ENCODE measurements at places on chromosomes 16 and 17.

DNA sequence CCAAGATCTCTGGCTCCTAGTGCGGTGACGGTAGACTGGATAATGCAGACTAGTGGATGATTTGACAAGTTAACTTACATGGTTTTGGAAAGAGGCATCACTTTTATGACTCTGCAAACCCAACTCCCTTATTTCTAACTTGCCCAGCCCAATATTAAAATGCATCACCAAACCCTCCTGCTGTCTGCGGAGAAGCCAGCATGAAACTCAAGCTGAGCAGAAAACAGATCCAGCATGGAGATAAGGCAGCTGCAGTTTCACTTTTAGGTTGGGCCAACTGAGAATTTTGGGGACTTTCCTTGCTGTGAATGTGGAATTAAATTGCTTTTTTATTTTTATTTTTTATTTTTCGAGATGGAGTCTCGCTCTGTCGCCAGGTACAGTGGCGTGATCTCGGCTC is 27.8 kb downstream of the CDH1 start:
- H3K27me3 ChIP-seq: no peaks in the 10 kb centered on the region
- H3K4me3 ChIP-seq: no peak overlapping the region
- H3K4me1 ChIP-seq: peaks cover 19% of the 10 kb centered on the region
- no peaks in the 10 kb centered on the region for H3K36me3 ChIP-seq
- no peak for DNase-seq

GRCh38 chr16:87541872-87542234 is 49.0 kb upstream of the ZCCHC14 start:
- no peaks in the 10 kb centered on the region for H3K4me1 ChIP-seq
- no peak overlapping the region for H3K4me3 ChIP-seq
- DNase-seq: no peak
- no peaks in the 10 kb centered on the region for H3K36me3 ChIP-seq

DNA sequence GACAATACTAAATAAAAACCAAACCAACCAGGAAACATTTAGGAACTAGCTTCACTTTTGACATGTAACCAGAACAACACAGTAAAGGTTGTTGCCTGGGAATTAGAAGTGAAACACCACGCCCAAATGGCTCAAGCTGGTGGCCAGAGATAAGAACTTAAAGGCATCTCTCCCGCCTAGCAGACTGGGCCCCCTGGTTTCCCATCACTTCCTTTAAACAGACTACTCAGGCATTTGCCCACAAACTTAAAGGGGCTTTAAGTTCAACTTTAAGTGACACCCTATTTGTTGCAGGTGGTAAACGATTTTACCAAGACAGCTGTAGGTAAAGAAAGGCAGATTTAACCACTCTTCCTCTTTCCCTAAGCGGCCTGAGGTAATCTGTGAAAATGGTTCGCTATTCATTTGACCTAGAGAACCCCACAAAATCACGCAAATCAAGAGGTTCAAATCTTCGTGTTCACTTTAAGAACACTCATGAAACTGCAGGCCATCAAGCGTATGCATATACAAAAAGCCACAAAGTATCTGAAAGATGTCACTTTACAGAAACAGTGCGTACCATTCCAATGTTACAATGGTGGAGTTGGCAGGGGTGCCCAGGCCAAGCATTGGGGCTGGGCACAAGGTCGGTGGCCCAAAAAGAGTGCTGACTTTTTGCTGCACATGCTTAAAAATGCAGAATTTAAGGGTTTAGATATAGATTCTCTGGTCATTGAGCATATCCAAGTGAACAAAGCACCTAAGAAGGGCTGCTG is 40.8 kb upstream of the BPTF start:
- no peaks in the 10 kb centered on the region for H3K36me3 ChIP-seq
- no peaks in the 10 kb centered on the region for H3K27me3 ChIP-seq
- no peak overlapping the region for H3K4me3 ChIP-seq
- H3K27ac ChIP-seq: no peak overlapping the region

GRCh38 chr17:76153640-76154039 is 12.6 kb upstream of the FOXJ1 start:
- H3K4me1 ChIP-seq: no peaks in the 10 kb centered on the region
- H3K4me3 ChIP-seq: no peak overlapping the region
- no peaks in the 10 kb centered on the region for H3K27me3 ChIP-seq
- no peaks in the 10 kb centered on the region for H3K36me3 ChIP-seq
- no peak overlapping the region for H3K27ac ChIP-seq
